ENCODE measurements at places on chromosomes 16 and 17.

GRCh38 chr16:85396879-85397871 lies 215.9 kb upstream of the GSE1 start:
- DNase-seq, result no peak

DNA sequence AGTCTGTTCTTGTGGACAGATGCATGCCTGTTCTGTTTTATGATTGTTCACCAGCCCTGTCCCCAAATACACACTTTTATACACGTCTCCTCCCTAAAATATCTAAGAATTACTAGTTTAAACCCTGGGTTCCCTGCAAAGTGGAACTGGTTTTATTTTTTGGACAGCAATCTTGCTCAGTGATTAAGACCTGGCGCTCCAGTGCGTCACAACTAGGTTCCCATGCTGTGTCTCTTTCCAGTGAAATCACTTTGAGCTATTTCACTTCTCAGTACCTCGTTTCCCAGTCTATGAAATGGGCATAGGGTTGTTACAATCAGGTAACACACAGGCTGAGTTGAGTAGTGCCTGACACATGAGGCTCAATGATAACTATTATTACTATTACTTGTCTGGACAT lies 1.1 kb downstream of the CEP20 start:
- DNase-seq, result no peak

- no peak for DNase-seq
Measured at GRCh38 chr17:19359151-19359550, 3.4 kb downstream of the B9D1 start.

DNA sequence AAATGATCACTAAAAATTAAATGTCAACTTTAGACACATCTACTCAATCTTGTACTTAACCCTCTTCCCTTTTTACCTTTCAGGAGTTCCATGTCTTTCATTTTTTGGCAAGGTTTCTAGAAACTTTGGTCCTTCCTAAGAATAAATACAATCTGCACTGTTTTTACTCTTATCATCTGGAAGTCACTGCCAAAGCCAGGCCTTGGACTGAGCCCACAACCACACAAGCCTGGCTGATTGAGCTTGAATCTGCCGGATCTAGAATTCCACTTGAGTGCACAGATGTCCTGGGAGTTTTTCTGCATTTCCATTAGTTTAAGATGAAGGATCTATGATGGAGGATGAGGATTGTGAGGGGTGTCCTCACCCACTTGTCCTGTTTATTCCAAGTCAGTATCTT lies 126.1 kb downstream of the VPS53 start:
- DNase-seq, result no peak

- peak; percentile 69 for DNase-seq
Measured at GRCh38 chr17:28407130-28407973, 1.3 kb upstream of the SLC46A1 start.

DNA sequence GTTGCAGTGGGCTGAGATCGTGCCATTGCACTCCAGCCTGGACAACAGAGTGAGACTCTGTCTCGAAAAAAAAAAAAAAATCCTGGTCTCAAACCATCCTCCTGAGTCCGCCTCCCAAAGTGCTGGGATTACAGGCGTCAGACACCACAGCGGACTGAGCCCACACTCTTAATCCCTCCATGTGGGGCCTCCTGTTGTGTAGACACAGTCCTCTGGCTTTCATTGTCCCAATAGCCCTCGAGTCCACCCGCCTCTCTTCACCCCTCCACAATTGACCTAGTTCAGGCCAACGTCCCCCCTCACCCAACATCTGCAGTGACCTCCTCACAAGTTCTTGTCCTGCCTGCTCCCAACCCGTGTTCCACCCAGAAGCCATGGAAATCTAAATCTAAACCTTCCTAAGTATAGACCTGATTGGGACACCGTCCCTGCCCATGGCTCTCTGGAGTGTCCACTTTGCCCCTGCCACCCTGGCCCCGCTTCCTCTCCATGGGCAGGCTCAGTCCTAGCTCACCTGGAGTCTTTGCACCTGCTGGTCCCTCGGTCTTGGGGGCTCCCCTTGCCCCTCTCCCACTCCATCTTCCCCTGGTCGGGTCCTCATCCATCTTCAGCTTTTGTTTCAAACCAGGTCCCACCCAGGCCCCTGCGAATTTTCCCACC lies 46.7 kb downstream of the HAPSTR1 start:
- no peak for DNase-seq

GRCh38 chr17:609232-609810 lies 105.3 kb downstream of the VPS53 start:
- DNase-seq, result peak; percentile 11

DNA sequence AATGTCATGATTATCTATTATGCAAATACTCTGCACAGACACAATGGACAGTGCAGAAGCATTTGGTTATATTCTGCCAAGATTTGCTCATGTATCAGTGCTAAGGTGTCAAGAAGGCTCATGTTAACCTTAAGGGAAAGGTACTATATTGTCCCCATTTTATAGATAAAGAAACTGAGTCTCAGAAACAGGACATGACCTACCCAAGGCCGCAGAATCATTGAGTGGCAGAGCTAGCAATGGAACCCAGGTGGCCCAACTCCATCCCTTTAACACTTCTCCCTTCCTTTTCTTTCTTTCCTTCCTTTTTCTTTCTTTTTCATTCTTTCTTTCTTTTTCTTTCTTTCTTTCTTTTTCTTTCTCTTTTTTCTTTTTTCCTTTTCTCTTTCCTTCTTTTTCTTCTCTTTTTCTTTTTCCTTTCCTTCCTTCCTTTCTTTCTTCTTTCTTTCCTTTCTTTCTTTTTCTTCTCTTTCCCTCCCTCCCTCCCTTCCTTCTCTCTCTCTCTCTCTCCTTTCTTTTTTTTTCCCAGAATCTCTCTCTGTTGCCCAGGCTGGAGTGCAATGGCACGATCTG lies 149.8 kb downstream of the CPPED1 start:
- DNase-seq, result no peak

GRCh38 chr16:8572919-8573724 lies 17.2 kb downstream of the TMEM114 start:
- DNase-seq, result no peak
